ENCODE measurements at places on chromosomes 4 and X. TPM values are rescaled to one million over a fixed set of nuclear protein-coding genes. Genes with fewer than 3 reads are reported as not detected.

GRCh38 chrX:13923845-13924244, 105.8 kb downstream of the GEMIN8 start:
- H3K4me1 ChIP-seq: no peaks in the 10 kb centered on the region
- no peak overlapping the region for H3K4me3 ChIP-seq
- H3K27me3 ChIP-seq: no peaks in the 10 kb centered on the region
- no peak overlapping the region for H3K27ac ChIP-seq

- H3K27ac ChIP-seq: peak overlapping the region; percentile 97
- H3K4me3 ChIP-seq: peak overlapping the region; percentile 99
- H3K27me3 ChIP-seq: no peaks in the 10 kb centered on the region
- peaks cover 14% of the 10 kb centered on the region for H3K36me3 ChIP-seq
- peaks cover 4% of the 10 kb centered on the region for H3K4me1 ChIP-seq
- no peak for DNase-seq
Observed at GRCh38 chr4:98996056-98996764, 689 bp downstream of the METAP1 start.

DNA sequence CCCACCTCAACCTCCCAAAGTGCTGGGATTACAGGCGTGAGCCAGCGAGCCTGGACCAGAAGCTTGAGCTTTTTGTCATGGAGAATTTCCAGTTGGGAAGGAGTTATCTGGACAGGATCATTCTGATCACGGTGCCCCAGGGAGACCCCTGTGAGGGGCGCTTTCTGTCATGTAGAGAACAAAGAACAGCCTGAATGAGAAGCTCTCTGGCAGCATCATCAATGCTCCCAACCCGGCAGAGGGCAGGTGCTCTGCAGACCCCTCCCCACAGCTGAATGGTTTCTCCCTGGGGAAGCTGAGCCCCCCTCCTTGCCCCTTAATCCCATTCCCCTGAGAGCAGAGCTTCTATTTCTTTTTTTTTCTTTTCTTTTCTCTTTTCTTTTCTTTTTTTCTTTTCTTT, 7.3 kb upstream of the CSF2RA start:
- H3K36me3 ChIP-seq: no peaks in the 10 kb centered on the region
- no peak overlapping the region for H3K27ac ChIP-seq
- no peak overlapping the region for H3K4me3 ChIP-seq
- DNase-seq: no peak
- no peaks in the 10 kb centered on the region for H3K4me1 ChIP-seq

Gene BEX4
- 149 TPM for total RNA-seq

DNA sequence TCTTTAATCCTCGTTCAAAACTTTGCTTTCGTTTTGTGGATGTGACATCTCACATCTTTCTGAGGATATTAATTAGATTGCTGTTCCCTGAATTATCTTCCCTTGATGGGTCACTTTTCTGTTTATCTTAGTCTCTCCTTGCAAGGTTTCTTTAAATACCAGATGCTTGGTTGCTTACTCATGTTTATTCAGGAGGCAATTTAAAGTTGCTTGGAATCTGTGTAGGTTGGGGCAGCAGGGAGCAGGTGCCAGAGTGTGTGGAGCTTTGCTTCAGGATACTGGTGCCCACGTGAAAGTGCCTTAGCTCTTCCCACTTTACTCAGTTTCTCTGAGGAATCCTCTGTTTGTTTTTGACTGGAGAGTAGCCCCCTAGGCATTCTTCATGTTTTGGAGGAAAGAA, 24.0 kb downstream of the ANAPC4 start:
- H3K4me3 ChIP-seq: no peak overlapping the region
- no peaks in the 10 kb centered on the region for H3K4me1 ChIP-seq
- H3K36me3 ChIP-seq: peaks cover 84% of the 10 kb centered on the region
- H3K27ac ChIP-seq: no peak overlapping the region
- no peaks in the 10 kb centered on the region for H3K27me3 ChIP-seq

Gene PAGE2
- 0.78 TPM for total RNA-seq

GRCh38 chr4:103365285-103365684, 167.1 kb upstream of the CENPE start:
- no peaks in the 10 kb centered on the region for H3K4me1 ChIP-seq
- no peak for DNase-seq
- H3K27ac ChIP-seq: no peak overlapping the region
- no peak overlapping the region for H3K4me3 ChIP-seq
- no peaks in the 10 kb centered on the region for H3K27me3 ChIP-seq

- no peak overlapping the region for H3K27ac ChIP-seq
- peaks cover 57% of the 10 kb centered on the region for H3K36me3 ChIP-seq
- no peaks in the 10 kb centered on the region for H3K4me1 ChIP-seq
- no peaks in the 10 kb centered on the region for H3K27me3 ChIP-seq
- no peak overlapping the region for H3K4me3 ChIP-seq
- no peak for DNase-seq
Observed at GRCh38 chrX:110026099-110026844, 23.4 kb downstream of the TMEM164 start.

DNA sequence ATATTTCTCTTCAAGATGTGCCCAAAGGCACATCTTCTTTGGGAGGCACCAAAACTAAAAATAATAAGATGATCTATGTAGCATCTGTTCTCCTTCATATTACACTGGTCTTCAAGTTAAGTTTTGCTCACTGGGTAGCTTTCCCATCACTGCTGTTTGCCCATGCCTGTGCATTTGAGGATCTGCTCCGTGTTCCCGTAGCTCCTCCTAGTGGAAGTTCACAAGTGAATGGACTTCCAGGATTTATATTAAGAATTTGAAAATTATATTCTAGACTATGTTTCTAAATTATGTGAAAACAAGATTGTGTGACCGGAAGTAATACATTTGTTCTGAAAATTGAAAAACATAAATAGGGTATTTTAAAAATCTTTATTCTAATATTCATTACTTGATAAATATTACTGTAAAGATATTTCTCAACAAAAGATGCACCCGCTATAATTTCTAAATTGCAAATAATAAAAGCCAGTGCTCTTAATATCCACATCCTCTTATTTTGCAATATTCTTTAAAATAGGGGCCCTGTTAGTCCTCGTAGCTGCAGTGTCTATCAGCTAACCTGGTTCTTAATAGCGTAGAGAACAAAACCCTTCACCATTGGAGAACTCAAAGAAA, 147.7 kb downstream of the RBM46 start:
- DNase-seq: peak; percentile 6
- H3K36me3 ChIP-seq: no peaks in the 10 kb centered on the region
- H3K27ac ChIP-seq: no peak overlapping the region
- H3K4me3 ChIP-seq: no peak overlapping the region

Gene FGFBP2
- not detected for total RNA-seq

Measured in K562 (cell line).